ENCODE measurements at places on chromosomes 3 and 15.

GRCh38 chr3:148435534-148435933, 262.2 kb upstream of the AGTR1 start:
- DNase-seq = no peak

DNA sequence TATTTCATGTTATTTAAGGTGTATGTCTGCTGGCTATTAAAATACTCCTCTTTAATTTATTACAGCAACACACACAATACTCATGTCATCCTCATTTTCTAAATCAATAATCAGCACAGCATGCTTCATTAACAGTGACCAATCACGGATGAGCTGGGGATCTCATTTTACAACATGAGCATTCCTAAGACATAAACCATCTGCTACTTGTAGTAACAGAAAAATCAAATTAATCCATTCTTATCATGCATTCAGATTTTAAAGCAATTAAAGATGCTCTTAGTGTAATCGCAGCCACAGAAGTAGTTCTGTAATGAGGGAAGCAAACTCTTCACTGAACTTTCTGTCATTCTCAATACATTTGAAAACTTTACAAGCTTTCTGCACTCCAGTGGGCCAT, 191.1 kb downstream of the TBC1D5 start:
- no peak for DNase-seq

DNA sequence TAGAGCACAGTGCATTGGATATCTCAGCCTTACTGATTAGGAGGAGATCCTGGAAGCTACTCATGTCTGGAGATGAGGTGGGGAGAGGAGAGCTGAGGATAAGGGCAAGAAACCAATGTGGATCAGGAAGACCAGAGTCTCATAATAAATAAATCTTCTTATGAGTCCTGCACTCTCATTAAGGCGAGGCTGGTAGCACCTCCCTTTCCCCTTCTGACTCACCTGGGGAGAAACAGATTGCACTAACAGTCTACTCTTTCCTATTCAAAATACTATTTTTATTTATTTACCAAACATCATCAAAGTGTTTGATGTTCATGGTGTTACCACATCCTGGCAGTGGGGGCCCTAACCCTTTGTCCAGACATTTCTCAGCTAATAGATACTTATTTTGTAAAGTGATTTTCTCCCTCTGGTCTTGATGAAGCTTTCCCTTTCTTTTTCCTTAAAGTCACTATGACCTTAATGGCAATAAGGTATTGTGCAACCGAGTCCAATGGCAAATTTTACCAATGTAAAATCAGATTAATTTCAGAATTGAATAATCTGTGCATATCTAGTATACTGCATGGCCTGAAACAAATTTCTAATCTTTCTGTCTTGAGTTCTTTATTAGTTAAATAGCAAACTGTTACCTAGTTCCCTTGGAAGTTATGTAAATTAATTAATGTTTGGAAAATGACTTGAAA, 81.1 kb downstream of the IQCH start:
- DNase-seq = no peak

- DNase-seq = no peak
These were observed 9.7 kb upstream of the TRANK1 start for GRCh38 chr3:36954452-36955134.

GRCh38 chr15:100183921-100184495, 157.8 kb downstream of the ADAMTS17 start:
- no peak for DNase-seq

DNA sequence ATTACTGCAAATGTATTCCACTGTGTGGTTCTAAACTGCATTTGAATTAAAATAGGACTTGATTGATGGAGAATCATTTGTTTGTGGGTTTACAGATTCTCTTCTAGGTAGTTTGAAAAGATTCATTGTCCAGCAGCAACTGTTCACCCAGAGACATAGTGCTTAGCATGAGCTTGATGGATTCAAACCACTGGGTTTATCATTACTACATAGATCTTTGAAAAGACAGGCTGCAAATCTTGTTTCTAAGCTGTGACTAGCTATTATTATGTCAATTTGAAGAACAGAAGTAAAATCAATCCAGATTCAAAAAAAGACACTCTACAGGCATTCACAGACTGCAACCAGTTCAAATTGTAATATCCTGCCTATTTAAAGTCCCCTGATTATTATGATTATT, 49.8 kb downstream of the MBNL1 start:
- no peak for DNase-seq

DNA sequence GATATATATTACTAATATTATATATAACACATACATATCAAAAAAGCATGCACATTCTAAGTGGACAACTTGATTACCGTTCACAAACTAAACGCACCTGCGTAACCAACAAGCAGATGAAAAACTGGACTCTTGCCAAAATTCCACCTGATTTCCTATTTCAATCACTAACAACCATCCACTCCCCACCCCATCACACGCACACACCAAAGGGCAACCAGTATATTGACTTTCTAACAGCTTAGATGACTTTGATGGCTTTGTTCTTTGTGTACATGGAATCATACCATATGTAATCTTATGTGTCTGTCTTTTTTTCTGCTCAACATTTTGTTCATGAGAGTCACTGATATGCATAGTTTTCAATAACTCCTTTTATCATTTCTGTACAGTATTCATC, 496.8 kb upstream of the ARRDC4 start:
- DNase-seq = no peak

GRCh38 chr3:172666181-172666872, 44.5 kb downstream of the NCEH1 start:
- DNase-seq = no peak

DNA sequence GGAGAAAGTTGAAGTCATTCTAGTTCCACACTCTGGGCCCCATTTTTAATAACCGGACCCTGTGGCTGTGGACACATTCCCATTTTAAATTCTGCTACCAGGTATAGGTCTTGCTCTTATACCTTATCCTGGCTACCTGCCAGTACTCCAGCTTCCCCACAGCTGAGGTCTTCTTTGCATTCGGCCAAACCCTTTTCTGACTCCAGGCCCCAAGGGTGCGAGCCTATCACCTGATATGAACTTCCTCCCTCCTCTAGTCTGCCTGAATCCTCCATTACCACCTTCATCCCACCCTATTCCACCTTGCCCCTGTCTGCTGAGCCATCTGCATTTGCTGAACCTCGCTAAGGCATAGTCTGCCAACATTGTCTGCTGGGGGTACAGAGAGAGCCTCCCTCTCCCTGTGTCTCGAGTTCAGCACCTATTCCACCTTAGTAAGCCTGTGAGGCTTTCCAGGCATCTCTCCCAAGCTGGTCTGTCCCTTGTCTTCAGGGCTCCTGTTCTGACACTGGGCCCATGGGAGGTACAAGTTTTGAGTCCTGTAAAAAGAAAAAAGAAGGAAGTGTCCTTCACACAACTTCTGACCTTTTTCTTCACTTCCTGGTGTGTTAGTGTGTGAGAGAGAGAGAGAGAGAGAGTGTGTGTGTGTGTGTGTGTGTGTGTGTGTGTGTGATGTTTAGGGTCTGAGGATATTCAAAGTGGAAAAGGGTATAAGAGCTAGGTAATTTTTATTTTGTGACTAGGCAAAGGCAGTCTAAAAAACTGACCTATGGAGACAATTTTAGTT, 27.0 kb downstream of the PDE8A start:
- no peak for DNase-seq

GRCh38 chr3:134477938-134478337, 7.8 kb downstream of the ANAPC13 start:
- no peak for DNase-seq

- no peak for DNase-seq
These were observed 43.7 kb downstream of the SUSD5 start for GRCh38 chr3:33174711-33175414.

- DNase-seq = no peak
These were observed 703 bp downstream of the PEAK1 start for GRCh38 chr15:77418966-77419835.

DNA sequence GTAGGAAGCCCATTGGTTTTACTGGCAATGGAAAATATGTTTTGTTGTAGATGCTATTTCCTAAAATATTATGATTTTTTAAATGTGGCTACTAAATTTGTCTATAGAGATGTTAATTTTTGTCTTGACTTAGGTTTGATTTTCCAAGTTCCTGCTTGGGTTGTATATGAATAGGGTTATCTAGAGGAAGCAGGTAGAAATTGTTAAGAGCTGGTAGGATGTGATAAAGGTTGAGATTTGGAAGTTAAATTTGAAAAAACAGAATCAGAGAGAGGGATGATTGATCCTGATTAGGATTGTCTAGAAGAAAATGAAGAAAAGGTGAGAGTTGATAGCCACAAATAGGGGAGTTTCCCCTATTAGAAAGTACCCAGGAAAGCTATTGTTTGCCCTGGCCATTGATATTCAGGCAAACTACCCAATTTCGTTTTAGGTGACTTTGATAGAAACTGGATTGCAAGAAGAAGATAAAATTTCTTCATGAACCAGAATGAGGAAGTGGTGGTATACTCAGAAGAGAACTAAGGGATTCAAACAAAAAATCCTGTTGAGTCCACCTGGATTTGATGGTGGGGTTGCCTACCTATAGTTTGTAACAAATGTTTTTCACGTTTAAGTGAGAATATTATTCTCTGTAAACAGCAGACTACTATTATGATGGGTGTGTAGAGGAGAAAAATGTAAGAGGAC, 91.2 kb upstream of the PHLDB2 start:
- no peak for DNase-seq

DNA sequence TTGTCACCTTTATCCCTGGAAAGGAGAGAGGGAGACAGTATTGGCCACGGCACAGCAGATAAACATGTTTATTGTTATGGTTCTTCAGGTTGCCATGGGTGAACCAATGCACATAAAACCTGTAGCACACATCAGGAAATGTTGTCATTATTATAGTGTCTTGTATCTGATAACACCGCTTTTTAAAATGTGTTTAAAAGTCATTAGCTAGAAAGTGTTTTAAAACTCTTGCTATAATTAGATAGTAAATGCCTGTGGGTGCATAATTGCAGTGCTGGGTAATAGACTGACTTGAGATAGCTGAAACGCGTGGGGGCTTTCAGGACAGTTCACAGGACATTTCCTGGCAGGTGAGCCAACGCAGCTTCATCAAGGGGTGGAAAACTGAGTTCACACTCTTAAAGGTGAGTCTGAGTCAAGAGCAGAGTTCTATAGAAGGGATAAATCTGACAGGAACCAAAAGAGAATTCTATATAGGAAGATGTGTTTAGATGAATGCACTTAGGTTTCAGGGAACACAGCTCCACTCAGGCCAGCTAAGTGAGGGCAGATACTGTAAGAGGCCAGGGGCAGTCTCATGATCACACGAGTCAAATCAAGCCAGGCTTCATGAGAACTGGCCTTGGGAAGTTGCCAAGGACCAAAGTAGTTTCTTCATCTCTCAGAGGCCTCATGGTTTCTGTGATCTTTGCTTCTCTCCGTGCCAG, 35.6 kb upstream of the PPP4R2 start:
- DNase-seq = peak; percentile 37

- no peak for DNase-seq
These were observed 223.5 kb upstream of the PROK2 start for GRCh38 chr3:72008226-72008996.

GRCh38 chr3:138440121-138440521, 5.7 kb downstream of the ESYT3 start:
- DNase-seq = no peak

DNA sequence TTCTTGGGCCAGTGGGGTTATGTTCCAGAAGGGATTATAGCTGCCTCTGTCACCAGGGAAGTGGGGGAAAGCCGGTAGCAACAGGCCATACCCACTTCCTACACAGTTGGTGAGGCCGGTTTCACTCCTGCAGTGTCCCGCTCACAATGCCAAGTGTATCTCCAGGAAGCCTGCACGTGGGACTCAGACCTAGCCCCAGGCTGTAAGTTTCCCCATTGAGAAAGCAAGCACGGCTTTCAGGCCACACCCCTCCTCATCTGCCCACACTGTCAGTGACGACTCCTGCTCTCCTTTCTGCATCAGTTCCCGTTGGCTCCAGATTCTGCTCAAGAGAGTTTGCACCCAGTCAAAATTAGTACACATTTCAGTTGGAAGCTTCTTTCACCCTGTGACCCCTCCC, 51.6 kb upstream of the CPOX start:
- DNase-seq = no peak

- no peak for DNase-seq
These were observed 334.5 kb upstream of the KCNMB2 start for GRCh38 chr3:178201714-178202113.

DNA sequence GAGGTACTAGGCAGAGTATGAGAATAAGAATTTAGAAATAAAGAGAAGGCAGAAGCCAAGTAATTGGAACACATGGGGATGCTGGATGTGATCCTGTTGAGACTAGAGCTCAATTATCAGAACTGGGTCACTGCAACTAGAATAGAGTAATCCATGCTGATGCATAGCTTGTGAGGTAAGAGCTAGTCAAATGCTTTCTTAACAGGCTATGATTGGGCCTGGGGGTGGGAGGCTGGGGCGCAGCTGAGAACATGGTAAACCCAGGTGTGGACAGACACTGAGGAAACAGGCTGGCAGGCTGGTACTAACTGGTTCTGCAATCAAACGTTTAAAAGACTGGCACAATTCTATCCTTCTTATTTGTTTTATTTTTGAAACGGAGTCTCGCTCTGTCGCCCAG, 50.5 kb upstream of the LRRFIP2 start:
- no peak for DNase-seq

DNA sequence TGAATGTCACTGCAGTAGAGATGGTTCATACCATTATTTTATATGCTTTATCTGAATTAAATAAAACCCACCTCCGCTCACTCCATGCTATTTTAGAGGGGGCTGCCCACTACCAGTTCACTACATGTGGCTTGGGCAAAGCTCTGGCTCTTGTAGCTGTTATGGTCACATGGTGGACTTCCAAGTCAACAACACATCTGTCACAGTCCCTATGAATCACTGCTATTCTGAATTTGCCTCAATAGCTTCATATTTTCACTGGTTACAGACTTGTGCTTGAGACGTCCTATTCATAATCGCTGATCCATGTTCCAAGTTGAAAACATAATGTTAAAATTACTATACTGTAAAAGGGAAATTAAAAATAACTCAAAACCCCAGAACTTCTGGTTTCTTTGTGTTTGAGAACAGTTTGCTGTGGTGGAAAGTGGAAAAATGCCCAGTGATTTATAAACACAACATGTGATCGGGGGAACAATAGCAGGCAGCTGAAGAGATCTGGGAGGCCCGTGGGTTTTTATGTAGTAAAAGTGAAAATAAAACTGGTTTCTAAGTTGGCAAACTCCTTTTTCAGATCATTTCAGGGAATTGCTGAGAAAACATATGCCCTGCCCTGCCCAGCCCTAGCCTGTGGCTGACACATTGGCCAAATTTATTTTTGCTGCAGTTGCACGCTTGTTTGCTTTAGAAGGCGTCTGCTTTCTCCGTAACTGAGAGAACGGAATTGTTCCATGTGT, 128.8 kb upstream of the PRR23C start:
- peak; percentile 11 for DNase-seq

GRCh38 chr3:66182246-66182645, 38.6 kb upstream of the SLC25A26 start:
- DNase-seq = no peak

DNA sequence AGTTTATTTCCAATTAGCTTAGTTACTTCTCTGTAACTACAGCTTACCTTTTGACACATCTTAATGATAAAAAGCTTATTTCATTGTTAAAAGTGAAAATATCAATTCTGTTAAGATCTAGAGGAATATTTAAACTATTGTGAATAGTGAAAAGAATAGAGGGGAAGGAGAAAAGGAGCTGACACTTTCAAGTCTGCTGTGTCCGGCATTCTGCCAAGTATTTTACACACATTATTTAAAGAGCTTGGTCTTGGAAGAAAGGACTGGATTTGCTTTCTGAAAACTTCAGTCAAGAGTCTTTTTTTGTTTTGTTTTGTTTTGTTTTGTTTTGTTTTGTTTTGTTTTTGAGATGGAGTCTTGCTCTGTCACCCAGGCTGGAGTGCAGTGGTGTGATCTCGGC, 34.8 kb downstream of the CCDC80 start:
- DNase-seq = no peak

GRCh38 chr15:63251701-63252100, 25.7 kb upstream of the APH1B start:
- DNase-seq = no peak

- no peak for DNase-seq
These were observed 109.7 kb downstream of the UBE2E2 start for GRCh38 chr3:23312866-23313265.
